Stimulated activated CD8-positive, alpha-beta memory T cell treated with anti-CD3 and anti-CD28 coated beads, Interleukin-4, amount 100 ng/mL, for 1 hour (primary cell): ENCODE measurements at places on chromosomes 3 and 15.

GRCh38 chr15:56208185-56208584 is 35.5 kb downstream of the RFX7 start:
- no peak for DNase-seq

DNA sequence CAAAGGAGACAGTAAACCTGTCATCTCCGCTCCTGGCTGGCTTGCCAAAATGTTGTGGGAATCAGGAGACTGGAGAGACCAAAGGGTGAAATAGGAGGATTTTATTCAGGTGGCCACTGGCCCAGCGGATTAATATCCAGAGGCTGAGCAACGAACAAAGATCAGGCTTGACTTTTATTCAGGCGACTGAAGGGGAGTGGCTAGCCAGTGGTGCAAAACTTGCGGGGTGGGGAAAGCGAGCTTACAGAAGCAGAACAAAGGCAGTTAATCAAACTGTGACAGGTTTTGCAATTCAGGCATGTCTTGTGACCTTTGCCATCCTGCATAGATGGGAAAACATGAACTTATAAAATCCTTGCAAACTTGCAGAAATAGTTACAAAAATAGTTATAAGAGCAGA is 19.8 kb upstream of the ACAD9 start:
- no peak for DNase-seq

DNA sequence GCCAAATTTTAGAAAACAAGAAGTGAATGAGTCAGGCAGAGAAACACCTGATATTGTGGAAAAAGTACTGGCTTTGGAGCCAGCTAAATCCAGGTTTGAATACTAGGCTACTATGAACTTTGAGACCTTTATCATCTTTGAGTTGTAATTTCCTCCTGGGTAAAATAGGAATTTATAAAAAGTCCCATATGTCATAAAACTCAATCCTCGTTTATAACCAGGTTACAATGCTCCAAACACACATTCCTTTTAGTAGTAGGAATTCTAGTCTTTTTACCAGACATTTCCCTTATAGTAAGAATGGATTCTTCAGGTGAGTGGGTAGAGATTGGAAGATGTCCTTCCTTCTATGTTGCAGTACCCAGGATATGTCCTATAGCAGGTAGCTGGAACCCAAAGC is 16.7 kb upstream of the DPH6 start:
- DNase-seq: no peak

GRCh38 chr3:1963896-1964295 is 134.8 kb upstream of the CNTN4 start:
- no peak for DNase-seq

DNA sequence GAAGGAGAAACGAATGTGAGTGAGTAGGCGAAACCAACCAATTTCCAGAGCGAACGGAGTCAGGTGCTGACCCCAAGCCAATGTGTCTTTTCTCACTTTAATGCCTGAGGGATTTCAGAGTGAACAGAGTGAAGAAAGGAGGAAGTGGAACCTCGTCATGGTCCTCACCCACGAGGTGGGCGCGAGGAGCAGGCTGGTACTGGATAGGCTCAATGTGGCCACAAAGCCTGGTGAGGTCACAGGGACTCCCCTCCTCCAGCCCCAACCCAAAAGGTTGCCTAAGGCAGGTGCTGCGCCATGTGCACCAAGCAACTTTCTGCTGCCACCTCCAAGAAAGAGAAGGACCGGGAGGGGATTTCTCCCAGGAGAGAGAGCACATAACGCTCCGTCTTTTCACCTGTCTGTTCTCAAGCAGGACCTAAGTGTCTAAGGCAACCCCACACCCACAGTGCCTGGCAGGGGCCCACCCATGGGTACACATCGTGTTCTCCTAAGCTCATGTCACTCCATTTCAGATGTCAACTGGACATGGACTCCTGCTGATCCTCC is 3.8 kb downstream of the NRROS start:
- DNase-seq: no peak

DNA sequence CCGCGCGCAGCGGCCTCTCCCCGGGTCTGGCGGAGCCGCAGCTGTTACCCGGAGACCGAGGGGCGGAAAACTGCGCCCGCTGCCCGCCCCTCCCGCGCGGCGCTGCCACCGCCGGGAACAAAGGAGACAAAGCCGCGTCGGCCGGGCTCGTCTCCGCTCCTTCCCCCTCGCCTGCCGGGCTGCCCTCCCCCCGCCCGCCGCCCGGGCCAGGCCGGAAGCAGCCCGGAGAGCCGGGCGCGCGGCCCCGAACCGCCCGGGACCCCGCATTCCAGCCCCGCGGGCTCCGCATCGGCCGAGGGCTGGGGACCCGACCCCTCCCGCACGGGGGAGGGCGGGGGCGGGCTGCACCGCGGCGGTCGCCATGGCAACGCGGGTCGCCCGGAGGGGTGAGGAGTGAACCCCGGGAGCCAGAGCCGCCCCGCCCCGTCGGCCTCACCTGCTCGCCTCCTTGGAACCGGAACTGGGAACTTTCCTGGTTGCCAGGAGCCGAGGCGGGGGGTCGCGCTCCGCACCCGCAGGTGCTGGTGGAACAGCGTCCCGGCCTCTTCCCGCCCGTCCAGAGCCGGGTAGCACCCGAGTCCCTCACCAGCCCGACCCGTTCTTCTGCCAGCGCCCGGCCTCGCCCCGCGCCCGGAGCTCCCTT is 448 bp downstream of the PLXNB1 start:
- DNase-seq: no peak

GRCh38 chr3:13772321-13772745 is 107.5 kb downstream of the WNT7A start:
- DNase-seq: no peak

DNA sequence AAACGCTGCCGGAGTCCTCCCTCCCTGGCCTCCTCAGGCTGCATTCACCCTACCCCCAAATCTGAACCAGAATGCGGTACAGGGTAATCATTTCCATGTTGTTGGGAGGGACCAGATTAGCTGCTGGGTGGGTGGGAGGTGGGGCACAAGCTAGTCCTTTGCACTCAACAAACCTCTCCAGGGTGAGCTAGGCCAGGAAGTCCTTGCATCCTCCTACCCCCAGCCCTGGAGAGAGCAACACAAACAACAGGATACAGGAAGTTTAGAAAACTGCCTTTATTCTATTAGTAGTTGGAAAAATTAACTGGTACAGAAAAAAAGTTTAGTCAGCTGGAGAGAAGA is 702 bp upstream of the GPX1 start:
- no peak for DNase-seq

DNA sequence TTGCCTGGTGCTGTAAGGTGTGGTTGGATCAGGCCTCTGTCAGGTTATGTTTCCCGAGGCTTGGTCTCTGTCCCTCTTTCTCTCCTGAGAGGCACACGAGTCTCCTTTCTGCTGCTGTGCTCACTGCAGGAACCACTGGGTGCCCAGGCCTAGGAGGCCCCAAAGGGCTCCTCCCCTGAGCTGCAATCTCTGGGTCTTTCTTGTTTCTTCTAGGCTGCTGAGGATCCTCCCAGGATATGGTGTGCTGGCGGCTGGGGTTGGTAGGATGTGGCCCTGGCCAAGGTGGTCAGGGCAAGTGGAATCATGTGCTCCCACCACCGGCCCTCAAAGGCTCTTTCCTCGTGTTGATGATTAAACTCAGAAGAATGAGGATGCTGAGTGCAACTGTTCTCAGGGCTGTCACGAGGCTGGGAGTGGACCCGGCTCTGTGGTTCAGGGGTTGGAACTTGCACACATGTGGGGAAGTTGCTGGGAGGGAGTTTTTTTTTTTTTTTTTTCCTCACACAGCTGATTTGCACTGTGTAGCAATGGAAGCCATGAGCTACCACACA is 43.6 kb upstream of the CTSH start:
- DNase-seq: no peak

DNA sequence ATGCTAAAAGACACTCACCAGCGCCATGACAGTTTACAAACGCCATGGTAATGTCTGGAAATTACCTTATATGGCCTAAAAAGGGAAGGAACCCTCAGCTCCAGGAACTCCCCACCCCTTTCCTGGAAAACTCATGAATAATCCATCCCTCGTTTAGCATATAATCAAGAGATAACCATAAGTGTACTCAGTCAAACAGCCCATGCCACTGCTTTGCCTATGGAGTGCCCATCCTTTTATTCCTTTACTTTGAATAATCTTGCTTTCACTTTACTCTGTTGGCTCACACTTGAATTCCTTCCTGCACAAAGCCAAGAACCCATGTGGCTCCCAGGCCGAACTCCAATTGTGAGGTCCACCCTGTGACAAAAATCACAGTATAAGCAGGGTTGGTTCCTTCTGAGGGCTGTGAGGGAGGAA is 19.1 kb upstream of the FSTL1 start:
- no peak for DNase-seq

- no peak for DNase-seq
Measured at GRCh38 chr3:184738982-184739381, 27.1 kb upstream of the MAGEF1 start.
